ENCODE measurements at places on chromosomes 6 and 20.
A peak's percentile ranks its signal among the peaks of the same experiment; 100 is the strongest.

GRCh38 chr6:56753811-56754210 is 111.1 kb upstream of the DST start:
- no peak for DNase-seq

DNA sequence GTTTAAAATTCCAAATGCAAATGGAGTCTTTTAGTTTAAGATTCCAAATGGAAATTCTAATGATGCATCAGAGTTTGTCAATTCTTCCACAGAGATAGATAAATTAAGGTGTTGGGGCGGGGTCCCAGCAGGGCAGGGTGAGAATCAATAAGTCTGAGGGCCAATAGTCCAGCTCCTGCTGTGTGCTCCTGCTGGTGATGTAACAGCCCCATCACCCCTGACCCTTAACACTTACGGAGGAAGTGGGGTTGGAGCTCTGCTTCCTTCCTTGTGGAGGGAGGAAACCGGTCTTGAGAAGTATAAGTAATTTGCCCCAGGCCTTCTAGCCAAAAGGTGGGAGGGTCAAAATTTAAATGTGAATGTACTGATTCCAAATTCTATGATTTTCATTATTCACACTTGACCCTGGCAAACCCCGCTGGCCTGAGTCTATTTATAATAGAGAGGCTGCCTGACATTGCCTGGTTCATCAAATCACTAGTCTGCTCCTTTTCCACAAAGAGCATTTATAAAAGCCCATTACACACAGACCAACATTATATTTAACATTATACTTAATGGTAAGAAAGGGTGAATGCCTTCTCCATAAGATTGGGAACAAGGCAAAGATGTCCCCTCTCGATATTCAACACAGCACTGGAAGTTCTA is 17.2 kb downstream of the ZBTB2 start:
- DNase-seq = no peak

GRCh38 chr20:60900618-60901017 is 351.4 kb upstream of the CDH4 start:
- no peak for DNase-seq

- no peak for DNase-seq
Observed at GRCh38 chr20:43689165-43689564, 22.3 kb downstream of the MYBL2 start.

GRCh38 chr6:42451333-42452170 is at the start of gene TRERF1:
TRERF1 (minus strand) TSS chr6:42451926; CDS start chr6:42269590, 182,336 bp downstream.
- DNase-seq = peak; percentile 56

All from activated CD4-positive, alpha-beta T cell treated with anti-CD3 and anti-CD28 coated beads, Interleukin-2, amount 50 U/mL, for 48 hours (primary cell).